Tibial artery (tissue), 4 donors: ENCODE measurements at places on chromosomes 2 and 18.

DNA sequence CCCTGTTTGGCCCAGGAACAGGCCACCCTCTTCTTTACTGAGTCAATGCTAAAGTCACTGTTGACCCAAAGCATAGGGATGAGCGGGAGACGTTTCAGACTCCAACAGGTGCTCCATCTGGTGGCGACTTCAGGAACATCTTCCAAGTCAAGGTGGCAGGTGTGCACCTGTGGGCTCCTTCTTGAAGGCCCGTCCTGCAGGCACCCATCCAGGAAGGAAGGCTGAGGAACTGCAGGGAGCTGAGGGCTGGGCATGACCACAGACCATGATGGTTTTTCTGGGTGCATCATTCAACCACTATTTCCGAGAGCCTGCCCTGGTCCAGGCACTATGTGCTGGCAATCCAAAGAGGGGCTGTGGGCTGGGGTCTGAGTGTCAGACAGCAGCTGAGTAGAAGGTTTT is 142.8 kb downstream of the NDUFA10 start:
- H3K4me1 ChIP-seq, result no peaks in the 10 kb centered on the region
- DNase-seq, result peak; percentile 67
- H3K27me3 ChIP-seq, result no peaks in the 10 kb centered on the region
- H3K36me3 ChIP-seq, result no peaks in the 10 kb centered on the region
- no peak overlapping the region for H3K4me3 ChIP-seq

GRCh38 chr2:168939918-168940317 is 38.8 kb downstream of the G6PC2 start:
- no peak for DNase-seq
- no peaks in the 10 kb centered on the region for H3K36me3 ChIP-seq
- H3K27me3 ChIP-seq, result no peaks in the 10 kb centered on the region

GRCh38 chr2:235665661-235666212 is 171.9 kb downstream of the AGAP1 start:
- H3K4me1 ChIP-seq, result no peaks in the 10 kb centered on the region
- no peaks in the 10 kb centered on the region for H3K36me3 ChIP-seq
- DNase-seq, result no peak

- no peak overlapping the region for H3K27ac ChIP-seq
- DNase-seq, result no peak
- H3K4me3 ChIP-seq, result no peak overlapping the region
- H3K27me3 ChIP-seq, result no peaks in the 10 kb centered on the region
Observed at GRCh38 chr2:47238638-47239037, 83.5 kb upstream of the STPG4 start.

DNA sequence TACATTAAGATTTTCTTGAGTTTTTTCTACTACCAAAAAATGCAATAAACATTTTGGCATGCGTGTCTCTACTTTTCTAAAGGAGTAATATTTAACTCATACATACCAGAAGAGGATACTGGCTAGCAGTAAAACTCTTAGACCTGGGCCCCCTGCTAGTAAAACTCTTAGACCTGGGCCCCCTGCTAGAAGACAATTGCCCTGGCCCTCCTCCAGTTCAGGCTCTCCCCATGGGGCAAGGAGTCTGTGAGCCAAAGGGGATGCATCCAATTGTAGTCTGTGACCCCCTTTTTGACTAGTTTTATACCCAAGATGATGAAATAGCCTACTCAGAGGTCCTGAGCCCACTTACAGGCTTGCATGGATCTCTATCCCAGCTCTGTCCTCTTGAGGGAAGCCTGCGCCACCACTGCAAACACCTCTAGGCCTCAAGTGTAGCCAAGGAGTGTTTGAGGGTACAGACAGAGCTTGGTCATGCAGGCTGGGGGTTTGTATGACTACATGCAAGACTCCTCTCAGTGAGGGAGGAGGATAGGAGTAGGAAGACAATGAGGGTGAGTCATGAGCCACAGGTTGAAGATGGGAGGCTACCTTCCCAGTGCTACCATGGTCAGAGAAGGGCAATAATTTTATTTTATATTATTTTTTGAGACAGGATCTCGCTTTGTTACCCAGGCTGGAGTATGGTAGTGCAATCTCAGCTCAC is 45.2 kb upstream of the PGAP1 start:
- H3K27me3 ChIP-seq, result no peaks in the 10 kb centered on the region
- no peak overlapping the region for H3K4me3 ChIP-seq
- H3K27ac ChIP-seq, result no peak overlapping the region
- no peak for DNase-seq
- H3K36me3 ChIP-seq, result no peaks in the 10 kb centered on the region

DNA sequence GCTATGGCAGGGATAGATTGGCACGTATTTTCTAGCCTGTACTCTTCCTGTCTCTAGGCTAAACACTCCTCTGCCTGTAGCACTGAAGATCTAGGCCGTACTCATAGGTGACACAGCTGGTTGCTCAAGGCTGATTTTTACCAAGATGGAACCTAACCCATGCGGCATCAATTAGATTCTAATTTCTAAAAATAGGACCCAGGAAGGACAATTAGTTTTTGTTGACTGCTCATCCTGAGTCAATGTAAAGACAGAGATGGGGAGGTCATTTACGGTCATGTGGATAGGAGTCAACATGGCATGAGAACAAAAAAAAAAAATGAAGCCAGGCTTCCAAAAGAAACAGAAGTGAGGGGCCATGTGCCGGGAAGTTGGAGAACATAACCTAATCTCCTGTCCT is 360.7 kb upstream of the ETAA1 start:
- H3K27me3 ChIP-seq, result no peaks in the 10 kb centered on the region
- no peak for DNase-seq
- H3K4me3 ChIP-seq, result no peak overlapping the region
- H3K4me1 ChIP-seq, result no peaks in the 10 kb centered on the region
- H3K36me3 ChIP-seq, result no peaks in the 10 kb centered on the region

- no peaks in the 10 kb centered on the region for H3K36me3 ChIP-seq
- no peak overlapping the region for H3K4me3 ChIP-seq
- no peak for DNase-seq
- no peak overlapping the region for H3K27ac ChIP-seq
- H3K27me3 ChIP-seq, result no peaks in the 10 kb centered on the region
- no peaks in the 10 kb centered on the region for H3K4me1 ChIP-seq
Observed at GRCh38 chr2:49459314-49459993, 305.1 kb upstream of the FSHR start.

- no peaks in the 10 kb centered on the region for H3K36me3 ChIP-seq
- H3K27ac ChIP-seq, result no peak overlapping the region
- H3K4me3 ChIP-seq, result no peak overlapping the region
- H3K27me3 ChIP-seq, result no peaks in the 10 kb centered on the region
Observed at GRCh38 chr2:200749631-200750322, 61.9 kb upstream of the BZW1 start.

GRCh38 chr18:14767474-14767873 is 19.5 kb downstream of the ANKRD30B start:
- no peaks in the 10 kb centered on the region for H3K36me3 ChIP-seq
- H3K27me3 ChIP-seq, result no peaks in the 10 kb centered on the region
- no peak overlapping the region for H3K27ac ChIP-seq
- no peak for DNase-seq

GRCh38 chr2:12813166-12813565 is 96.4 kb downstream of the TRIB2 start:
- H3K4me1 ChIP-seq, result no peaks in the 10 kb centered on the region
- H3K27me3 ChIP-seq, result no peaks in the 10 kb centered on the region
- DNase-seq, result no peak

- no peak overlapping the region for H3K4me3 ChIP-seq
- DNase-seq, result no peak
- H3K27ac ChIP-seq, result no peak overlapping the region
Observed at GRCh38 chr2:61900281-61900680, 5.2 kb upstream of the COMMD1 start.

DNA sequence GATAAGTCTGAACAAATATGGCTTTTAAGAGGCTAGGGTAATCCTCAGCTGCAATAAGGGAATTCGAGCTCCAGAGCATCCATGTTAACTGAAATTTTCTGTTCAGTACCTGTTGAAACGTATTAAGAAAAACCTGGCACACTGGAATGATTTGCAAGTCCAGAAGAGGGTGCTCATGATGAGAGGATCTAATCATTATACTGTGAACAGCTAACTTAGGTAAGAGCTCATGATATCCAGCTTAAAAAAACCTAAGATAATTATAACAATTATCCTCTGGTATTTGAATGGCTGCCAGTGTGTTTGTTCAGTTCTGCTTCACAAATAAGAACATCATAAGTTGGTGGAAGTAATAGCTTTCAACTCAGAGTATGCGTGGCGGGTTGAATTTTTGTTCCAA is 1118.3 kb upstream of the DDX18 start:
- H3K4me3 ChIP-seq, result no peak overlapping the region
- no peaks in the 10 kb centered on the region for H3K4me1 ChIP-seq
- no peak for DNase-seq
- H3K27me3 ChIP-seq, result no peaks in the 10 kb centered on the region

- no peaks in the 10 kb centered on the region for H3K36me3 ChIP-seq
- DNase-seq, result no peak
- no peaks in the 10 kb centered on the region for H3K27me3 ChIP-seq
- H3K4me1 ChIP-seq, result no peaks in the 10 kb centered on the region
- no peak overlapping the region for H3K4me3 ChIP-seq
Observed at GRCh38 chr2:144014103-144014502, 505.8 kb downstream of the ZEB2 start.

- H3K27me3 ChIP-seq, result no peaks in the 10 kb centered on the region
- H3K27ac ChIP-seq, result no peak overlapping the region
- H3K4me3 ChIP-seq, result no peak overlapping the region
- no peak for DNase-seq
- no peaks in the 10 kb centered on the region for H3K36me3 ChIP-seq
- H3K4me1 ChIP-seq, result no peaks in the 10 kb centered on the region
Observed at GRCh38 chr2:14656146-14656545, 23.6 kb downstream of the LRATD1 start.

- H3K27ac ChIP-seq, result no peak overlapping the region
- peaks cover 57% of the 10 kb centered on the region for H3K4me1 ChIP-seq
- H3K4me3 ChIP-seq, result no peak overlapping the region
- H3K36me3 ChIP-seq, result no peaks in the 10 kb centered on the region
- no peaks in the 10 kb centered on the region for H3K27me3 ChIP-seq
Observed at GRCh38 chr2:188327518-188328213, 36.0 kb downstream of the GULP1 start.

GRCh38 chr18:77031662-77032061 is 100.9 kb downstream of the MBP start:
- no peak overlapping the region for H3K27ac ChIP-seq
- no peaks in the 10 kb centered on the region for H3K4me1 ChIP-seq
- DNase-seq, result no peak
- no peaks in the 10 kb centered on the region for H3K27me3 ChIP-seq
- H3K36me3 ChIP-seq, result no peaks in the 10 kb centered on the region
- H3K4me3 ChIP-seq, result no peak overlapping the region

DNA sequence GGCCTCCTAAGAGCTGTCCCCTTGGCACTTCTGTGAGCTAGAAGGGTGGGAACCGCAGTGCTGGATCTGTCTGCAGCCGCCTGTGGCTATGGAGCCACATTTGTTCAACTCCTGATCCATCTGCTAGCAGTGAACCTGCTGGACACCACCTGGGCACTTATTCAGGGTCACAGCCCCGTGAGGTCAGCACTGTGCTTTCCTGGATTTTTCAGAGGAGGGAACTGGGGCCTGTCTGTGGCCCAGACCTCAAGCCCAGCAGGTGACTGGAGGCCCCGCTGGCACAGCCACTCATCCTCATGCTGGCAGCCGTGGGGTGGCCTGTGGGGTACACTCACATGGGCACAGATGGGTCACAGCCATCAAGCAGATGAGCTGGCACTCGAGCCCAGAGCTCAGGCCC is 155.3 kb downstream of the TFCP2L1 start:
- H3K36me3 ChIP-seq, result no peaks in the 10 kb centered on the region
- DNase-seq, result no peak
- no peaks in the 10 kb centered on the region for H3K4me1 ChIP-seq
- H3K4me3 ChIP-seq, result no peak overlapping the region
- H3K27me3 ChIP-seq, result no peaks in the 10 kb centered on the region

DNA sequence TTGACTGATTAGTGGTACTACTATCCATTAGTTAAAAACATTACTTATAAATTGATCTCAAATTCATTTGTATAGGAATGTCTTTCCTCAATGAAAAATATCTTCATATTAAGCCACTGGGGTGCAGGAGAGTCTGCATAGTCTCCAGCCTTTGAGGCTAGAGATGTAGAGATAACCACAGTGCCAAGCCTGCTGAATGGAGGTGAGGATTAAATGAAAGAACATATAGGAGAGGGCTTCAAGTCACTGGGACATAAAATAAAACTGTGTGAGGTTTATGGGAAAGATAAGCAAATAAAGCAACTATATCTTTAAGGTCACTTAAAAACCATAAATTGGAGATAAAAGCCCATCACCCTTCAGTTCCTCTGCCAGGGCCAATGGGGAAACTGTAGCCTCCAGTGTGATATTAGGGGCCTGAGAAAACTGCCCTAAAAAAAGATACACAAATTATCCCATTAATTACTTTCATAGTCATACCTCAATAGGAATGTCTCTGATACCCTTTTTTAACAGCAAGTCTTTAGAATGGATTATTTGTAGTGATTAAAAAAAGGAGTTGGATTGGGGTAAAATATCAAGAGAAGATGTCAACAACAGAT is 27.6 kb downstream of the GALNT3 start:
- no peak for DNase-seq
- H3K27me3 ChIP-seq, result no peaks in the 10 kb centered on the region
- H3K4me1 ChIP-seq, result no peaks in the 10 kb centered on the region
- no peak overlapping the region for H3K27ac ChIP-seq

- H3K27ac ChIP-seq, result no peak overlapping the region
- no peaks in the 10 kb centered on the region for H3K36me3 ChIP-seq
- no peaks in the 10 kb centered on the region for H3K27me3 ChIP-seq
- H3K4me1 ChIP-seq, result no peaks in the 10 kb centered on the region
Observed at GRCh38 chr2:52113338-52113737, 1081.4 kb upstream of the NRXN1 start.

DNA sequence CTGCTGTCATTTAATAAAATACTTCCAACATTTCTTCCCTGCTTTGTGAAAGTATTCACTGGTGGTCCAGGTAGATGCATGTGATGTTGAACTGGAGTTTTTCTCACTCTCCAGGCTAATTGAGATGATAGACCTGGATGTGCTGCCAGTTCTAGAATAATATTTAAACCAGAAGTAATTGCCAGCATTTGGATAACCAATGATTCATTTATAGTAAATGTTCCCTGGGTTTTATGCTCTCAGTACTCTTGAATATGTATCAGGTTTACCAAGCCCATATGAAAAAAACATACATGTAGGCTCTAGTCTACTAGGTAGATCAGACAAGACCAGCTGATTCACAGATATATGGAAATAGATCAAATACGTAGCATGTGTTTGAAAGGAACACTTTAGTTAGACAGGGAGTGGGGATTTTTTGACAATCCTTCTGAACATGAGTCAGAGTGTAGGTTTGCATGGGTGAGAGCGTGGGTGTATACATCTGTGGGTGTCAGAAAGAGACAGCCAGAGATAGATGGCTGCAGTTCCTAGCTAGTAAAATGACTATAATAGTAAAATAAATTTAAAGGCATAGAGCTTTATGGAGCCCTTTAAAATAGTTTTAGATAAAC is 115.1 kb downstream of the NAB1 start:
- no peak overlapping the region for H3K4me3 ChIP-seq
- no peaks in the 10 kb centered on the region for H3K36me3 ChIP-seq
- no peaks in the 10 kb centered on the region for H3K27me3 ChIP-seq
- H3K4me1 ChIP-seq, result no peaks in the 10 kb centered on the region

- peaks cover 17% of the 10 kb centered on the region for H3K4me1 ChIP-seq
- H3K27me3 ChIP-seq, result no peaks in the 10 kb centered on the region
- DNase-seq, result no peak
- no peak overlapping the region for H3K27ac ChIP-seq
Observed at GRCh38 chr18:2540575-2540974, 30.7 kb downstream of the METTL4 start.

- H3K36me3 ChIP-seq, result no peaks in the 10 kb centered on the region
- no peak overlapping the region for H3K4me3 ChIP-seq
- H3K4me1 ChIP-seq, result peaks cover 2% of the 10 kb centered on the region
Observed at GRCh38 chr2:50077190-50077737, 922.9 kb upstream of the FSHR start.
